ENCODE measurements at places on chromosomes 2 and 18.

DNA sequence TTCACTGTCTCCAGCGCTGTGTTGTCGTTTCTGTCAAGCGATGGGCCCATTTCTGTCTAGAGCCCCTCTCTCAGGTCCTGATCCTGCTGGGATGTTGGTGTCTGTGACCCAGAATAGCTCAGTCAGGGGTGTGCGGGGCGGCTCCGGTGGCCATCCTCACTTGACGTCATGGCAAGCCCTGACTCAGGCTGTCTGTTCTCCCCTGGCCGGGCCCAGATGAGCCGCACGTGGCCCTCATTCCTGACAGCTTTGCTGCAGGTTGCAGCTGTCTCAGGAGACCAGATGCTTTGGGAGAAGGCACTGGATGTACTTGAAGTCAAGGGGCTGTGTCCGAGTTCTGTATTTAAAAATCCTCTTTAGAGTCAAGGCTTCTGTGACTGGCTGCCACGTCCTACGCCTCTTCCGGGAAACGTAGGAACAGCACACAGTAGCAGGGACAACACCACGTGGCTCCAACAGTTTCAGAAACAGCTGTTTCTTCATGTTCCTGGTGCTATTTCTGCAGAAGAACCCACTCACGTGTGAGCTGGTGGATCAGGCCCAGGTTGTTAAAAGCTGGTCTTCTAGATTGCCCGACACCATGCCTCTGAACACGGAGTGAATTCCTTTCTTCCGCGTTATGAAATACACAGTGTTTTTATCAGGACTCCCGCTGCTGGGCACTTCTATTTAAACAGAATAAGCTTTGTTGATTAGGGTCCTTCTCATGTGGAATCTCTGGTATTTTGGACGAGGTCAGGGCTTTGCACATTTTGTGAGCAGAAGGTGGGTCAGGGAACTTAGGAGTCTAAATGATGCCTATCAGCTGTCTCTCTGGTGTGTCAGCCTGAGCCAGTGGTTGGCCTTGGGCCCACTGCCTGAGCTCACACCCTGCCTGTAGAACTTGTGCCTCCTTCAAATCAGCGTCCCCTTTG, 28.3 kb upstream of the NTSR2 start:
- no peak for DNase-seq

GRCh38 chr18:50880119-50880465, 1.2 kb downstream of the ME2 start:
- DNase-seq, result no peak

DNA sequence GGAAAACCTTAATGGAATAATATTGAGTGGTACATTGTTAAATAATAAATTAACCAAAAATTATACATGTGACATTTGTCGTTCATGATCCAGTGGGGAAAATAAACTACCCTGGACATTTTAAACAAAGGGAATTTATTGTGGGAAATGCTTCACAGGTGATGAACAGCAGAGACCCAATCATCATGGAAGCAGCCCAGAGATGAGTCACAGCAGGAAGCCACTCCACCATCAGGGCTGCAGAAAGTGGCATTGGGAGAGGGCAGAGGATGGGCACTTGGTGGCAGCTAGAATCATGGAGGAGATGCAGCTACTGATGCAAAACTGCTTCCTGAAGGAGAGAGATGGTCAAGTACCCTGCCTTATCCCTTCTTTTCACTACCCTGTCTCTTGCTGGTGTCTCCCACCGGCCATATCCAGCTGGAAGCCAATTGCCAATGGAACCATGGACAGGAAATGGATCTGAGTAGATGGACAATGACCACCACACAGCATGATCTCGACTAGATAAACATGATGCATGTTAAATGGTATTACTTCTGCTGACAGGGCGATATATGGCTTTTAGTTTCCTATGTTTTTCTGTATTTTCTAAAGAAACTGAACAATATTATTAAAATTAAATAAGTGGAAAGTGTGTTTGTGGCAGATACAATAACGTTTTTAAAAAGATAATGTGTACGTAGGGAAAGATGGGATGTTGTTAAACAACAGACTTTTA, 139.8 kb downstream of the RPIA start:
- DNase-seq, result no peak

- no peak for DNase-seq
Observed at GRCh38 chr18:49020621-49021021, 69.9 kb upstream of the SMAD7 start.

DNA sequence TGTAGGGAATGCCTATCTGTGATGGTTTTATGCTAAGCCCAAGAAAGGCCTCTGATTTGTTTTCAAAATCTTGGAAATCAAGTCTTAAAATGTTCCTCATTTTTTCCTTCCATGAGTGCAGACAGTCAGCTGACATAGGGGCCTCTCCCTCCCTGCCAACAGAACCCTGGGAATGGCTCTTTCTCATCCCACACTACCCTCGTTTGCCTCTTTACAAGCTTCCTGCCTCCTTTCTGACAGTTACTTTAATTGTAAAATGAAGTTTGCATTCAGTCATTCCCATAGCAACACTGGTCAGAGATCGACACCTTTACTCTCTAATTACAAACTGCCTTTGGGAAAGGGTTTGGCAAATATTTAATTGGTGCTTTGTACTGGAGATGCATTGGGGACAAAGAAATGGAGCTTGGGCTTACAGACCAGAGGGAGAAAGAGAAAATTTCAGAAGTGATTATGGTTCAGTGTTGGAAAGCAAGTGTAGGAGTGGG, 25.4 kb downstream of the KIF5C start:
- no peak for DNase-seq

DNA sequence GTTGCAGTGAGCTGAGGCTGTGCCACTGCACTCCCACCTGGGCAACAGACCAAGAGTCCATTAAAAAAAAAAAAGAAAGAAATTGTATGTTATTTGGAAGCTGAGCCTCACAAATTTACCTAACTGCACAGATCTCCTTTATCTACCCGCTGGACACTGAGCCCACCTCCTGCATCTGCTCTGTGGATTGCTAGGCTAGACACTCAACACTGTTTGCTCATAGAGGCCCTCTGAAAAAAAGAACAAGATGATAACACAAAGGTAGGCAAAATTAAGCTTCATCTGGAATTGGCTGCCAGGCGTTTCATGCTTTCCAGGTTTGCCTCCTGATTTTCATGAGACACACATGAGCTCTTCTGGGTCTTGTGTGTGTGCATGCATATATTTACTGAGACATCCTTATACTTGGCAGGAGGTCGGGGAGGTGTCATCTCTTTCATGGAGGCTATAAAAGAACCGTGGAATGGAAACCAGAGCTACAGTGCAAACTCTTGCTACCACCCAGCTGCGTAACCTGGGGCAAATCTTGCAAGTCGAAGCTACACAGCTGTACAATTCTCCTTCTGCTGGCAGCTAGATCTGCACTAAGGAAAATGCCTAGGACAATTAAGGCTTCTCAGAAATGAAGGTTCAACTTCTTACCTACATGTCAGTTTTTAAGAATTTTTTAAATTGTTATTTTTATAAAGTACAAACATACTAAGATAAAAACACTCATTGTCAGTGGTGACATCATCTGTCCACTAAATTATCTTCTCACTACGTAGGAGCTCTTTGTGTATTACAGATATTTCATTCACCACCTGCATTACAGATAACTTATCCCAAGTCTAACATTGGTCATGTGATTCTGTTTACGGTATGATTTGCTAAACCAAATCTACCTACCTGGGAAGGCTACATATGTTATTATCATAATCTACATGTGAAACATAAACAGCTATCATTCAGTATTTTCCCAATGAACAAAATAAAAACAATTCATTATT, 63.1 kb downstream of the CABYR start:
- DNase-seq, result no peak
